ENCODE measurements at places on chromosomes 6 and 20.

DNA sequence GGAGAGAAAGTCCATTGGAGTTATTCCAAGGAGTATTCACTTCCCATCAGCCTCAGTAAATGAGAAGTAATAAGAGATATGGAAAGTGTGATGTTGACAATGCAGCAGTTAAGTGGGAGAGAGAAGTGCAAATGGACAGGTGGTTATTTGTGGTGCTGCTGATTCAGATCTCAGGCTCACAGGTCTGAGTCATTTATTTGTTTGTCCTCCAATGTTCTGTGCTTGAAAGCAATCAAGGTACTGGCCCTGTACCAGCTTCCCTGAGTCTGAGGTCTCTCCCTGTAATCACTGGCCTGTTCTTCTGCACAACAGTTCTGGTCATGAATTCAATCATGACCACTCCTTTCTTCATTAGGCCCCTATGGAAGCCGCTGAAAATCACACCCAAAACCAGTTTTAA, 827.7 kb downstream of the MAFB start:
- no peak for DNase-seq

GRCh38 chr6:9335431-9335830, 900.1 kb upstream of the SLC35B3 start:
- no peak for DNase-seq

DNA sequence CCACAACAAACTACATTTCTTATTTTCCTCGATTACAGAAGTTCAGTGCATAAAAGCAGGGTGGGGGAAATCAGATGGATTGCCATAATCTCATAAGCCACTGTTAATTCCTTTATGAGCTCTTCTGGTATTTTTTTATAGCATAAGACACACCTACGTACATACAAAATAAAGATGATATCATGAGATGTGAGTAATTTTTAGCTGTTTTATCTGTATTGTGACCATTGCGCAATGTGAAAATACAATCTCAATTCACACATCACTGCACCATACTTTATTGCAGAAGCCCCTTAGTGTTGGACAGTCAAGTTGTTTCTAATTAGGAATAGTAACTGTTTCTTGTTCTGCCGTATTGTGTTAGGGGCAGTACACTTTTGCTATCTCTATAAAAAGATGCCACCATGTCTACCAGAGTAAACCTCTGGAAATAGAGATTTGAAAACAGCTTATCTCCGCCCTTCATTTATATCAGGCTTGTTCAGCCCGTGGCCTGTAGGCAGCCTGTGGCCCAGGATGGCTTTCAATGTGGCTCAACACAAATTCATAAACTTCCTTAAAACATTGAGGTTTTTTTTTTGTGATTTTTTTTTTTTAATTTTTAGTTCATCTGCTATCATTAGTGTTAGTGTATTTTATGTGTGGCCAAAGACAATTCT, 90.4 kb downstream of the FARS2 start:
- DNase-seq = no peak

DNA sequence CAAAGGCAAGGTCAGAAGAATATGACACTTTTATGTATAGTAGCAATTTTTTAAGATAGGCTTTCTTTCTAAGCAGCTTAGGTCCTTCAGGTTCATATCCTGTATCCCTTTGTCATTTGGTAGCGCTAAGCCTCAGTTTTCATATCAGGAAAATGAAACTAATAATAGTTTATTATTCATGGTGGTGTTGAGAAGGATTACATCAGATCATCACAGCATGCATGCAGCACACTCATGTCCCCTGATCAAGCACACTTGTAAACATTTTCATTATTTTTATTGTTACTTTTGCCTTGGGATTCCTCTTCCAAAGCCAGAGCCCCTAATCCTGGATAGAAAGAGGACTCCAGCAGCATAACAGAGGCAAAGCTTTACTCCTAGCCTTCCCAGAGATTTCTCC, 70.2 kb upstream of the ADGRF1 start:
- no peak for DNase-seq

GRCh38 chr6:6980999-6981597, 126.7 kb upstream of the RREB1 start:
- DNase-seq = no peak

DNA sequence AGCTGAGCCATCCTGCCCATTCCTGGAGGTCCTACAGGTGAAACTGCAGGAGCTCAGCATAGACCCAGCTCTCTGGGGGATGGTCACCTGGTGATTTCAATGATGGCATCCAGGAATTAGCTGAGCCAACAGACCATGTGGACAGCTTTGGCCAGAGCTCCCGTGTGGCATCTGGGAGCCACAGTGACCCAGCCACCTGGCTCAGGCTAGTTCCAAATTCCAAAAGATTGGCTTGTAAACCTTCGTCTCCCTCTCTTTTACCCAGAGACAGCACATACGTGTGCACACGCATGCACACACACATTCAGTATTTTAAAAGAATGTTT, 44.0 kb downstream of the SIRPA start:
- DNase-seq = no peak

DNA sequence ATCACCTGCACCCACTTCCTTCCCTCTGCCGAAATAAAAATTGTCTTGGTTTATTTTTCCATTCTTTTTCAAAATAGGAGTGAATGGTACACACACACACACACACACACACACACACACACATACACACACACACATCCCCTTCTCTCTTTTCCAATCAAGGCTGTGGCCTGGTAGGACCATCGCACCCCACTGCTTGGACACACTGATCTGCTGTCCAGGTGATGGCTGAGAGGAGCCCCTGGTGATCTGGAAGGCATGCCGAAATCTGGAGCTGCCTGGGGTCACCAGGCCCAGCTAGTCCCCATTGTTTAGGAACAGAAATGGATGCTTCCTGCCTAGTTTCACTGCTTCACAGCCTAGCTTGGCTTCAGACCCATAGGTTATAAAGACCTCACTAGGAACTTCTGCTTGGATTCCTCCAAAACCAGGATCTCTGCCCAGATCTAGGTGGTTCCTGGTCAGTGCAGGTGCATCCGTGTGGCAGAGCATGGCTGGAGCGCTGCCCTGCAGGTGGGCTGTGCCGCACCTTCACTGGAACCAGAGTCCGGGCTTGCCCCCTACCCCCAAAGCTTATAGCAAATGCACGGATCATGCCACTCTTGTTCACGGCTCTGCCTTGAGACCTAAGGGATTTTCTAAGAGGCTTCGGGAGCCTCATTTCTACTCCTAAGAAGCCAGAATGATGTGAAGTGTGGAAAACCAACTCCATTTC, 42.9 kb upstream of the DACT2 start:
- DNase-seq = no peak

- DNase-seq = no peak
These were observed 417.3 kb upstream of the NOX3 start for GRCh38 chr6:155872961-155873360.

DNA sequence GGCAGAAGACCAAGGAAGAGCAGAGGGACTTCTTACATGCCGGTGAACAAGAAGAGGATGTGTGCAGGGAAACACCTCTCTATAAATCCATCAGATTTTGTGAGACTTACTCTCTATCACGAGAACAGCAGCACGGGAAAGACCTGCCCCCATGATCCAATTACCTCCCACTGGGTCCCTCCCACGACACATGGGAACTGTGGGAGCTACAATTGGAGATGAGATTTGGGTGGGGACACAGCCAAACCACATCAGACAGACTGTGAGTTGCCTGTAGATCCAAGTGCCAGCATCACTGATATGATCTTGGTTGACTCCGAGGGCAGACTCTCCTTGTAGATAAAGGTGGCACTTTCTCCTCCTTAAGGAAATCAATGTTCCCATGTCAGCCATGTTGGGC, 414.8 kb upstream of the JARID2 start:
- no peak for DNase-seq

DNA sequence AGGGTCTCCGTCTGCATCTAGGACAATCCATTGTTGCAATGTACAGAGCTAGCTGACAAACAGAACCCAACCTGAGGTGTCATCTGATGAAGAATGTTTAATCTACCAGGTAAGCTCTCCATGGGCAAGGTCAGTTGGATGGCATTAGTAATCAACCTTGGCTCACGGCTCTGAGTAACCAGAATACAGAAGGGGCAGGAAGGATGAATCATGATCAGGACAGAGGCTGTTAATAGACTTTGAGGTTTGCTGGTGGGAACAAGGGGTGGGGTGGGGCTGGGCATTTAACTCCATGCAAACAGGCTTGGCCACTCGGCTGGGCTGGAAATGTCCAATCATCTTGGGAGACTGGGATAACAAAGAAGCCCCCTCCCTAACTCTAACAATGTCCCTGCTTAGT, 77.1 kb upstream of the MRPS10 start:
- DNase-seq = peak; percentile 62

DNA sequence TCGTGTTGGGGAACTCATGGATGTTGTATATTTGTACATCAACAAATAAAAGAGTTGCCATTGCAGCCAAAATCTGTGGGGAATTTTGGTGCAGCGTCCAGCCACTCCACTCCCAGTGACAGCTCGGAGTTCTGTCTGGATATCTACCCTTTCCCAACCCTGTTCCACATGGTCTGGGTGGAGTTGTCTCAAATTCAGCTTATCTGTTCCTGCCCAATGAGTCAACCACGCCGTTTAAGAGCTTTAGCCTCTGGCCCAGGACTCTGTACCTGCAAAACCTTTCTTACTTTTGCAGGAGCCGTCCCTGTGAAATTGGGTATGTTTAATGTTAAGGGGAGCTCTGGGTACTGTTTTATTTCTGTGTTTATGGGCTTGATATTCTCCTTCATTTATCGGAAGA, 33.9 kb upstream of the OVOL2 start:
- DNase-seq = no peak

- no peak for DNase-seq
These were observed 182.7 kb downstream of the TBX18 start for GRCh38 chr6:84581494-84582259.

DNA sequence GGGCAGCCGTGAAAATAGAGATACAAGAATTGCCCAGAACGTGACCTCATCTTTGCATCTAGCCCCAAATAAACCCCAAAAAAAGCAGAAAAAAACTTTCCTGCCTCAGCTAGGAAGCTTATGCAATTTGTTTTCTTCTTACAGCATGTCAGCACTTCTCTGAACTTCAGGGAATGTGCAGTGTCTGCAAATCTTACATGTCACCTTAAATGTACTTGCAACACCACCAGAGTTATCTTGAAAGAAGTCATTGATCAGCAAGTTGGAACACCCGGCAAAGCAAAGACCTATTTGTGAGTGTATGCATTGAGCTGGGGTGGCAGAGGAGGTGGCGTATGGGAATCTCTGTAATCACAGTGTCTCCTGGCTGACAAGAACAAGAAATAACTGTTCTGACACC, 123.4 kb downstream of the PKHD1 start:
- no peak for DNase-seq

DNA sequence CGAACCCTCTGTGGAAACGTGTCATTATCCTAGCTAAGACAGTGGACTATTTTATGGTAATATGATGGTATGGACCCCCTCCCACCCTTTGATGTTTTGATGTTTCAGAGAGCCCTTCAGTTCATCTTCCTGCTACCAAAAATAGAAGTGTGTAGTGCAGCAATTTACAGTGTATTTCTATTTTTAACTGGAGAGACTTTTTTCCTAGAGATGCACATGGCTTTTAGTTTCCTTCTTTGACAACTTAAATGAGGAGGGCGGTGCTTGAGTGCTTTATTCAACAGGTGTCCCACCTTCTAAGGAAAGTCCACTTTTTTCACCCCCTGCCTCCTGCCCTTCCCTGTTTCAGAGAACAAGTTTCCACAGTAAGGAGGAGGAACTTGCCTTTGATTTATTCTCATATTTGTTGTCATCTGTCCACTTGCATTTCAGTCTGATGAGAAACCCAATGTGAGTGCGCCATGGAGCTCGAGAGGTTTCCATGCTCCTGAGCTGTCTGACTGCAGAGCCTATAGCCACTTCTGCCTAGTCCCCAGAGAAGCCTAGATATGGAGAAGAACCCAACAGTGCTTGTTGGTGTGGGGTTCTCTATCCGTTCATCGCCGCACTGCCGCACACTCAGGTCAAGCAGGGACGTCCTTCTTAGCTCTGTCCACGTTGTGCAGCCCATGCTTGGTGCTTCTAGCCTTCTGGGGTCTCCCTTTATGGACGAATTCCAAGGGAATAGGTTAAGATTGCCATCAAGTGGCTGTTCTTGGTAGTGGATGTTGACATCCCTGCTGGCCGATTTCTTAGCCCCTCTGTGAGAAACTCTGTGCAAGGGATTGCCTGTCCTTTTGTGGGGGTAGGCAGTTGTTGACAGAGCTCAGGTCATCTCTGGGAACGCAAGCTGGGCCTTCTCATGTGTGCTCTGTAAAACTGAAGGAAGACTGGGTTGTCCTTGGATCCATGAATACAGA, 144.2 kb downstream of the JARID2 start:
- DNase-seq = peak; percentile 71

DNA sequence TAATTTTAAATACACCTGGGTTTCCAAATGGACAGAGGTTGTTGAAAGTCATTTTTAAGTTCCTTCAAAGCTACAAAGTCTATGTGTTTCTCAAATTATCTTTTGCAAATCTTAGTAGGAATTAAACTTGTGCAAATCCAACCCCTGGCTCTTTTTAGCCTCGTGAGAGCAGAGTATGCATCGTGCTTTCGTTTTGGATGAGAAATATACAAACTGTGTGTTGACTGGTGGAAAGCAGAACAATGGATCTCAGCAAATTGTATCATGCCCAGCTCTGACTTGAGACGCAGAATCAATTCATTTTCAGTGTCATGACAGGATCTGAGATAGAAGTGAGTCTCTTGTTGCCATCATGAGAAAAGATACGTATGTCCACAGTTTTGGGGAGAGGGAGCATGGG, 542.4 kb upstream of the FLRT3 start:
- no peak for DNase-seq

GRCh38 chr6:114194362-114195026, 148.3 kb downstream of the HS3ST5 start:
- DNase-seq = no peak

GRCh38 chr6:34496103-34496685, 30.3 kb downstream of the PACSIN1 start:
- no peak for DNase-seq

DNA sequence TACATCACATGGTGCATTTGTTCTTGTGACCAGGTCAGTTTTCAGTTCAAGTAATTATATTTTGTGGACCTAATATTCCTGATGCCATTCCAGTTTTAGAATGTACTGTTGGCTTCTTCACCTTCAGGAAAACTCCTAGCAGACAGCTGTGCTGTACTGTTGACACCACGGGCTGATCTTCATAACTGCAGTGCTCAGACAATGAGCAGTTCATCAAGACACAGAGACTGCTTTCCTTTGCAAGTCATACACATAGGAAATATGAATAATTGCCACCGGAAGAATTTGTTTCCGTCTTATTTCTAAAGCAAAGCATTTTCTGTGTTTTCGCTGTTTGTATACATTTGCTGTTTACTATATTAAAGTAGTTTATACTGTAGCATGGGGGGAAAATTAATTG, 89.8 kb downstream of the C6orf118 start:
- no peak for DNase-seq

- no peak for DNase-seq
These were observed 129.1 kb downstream of the DST start for GRCh38 chr6:56513631-56514030.

DNA sequence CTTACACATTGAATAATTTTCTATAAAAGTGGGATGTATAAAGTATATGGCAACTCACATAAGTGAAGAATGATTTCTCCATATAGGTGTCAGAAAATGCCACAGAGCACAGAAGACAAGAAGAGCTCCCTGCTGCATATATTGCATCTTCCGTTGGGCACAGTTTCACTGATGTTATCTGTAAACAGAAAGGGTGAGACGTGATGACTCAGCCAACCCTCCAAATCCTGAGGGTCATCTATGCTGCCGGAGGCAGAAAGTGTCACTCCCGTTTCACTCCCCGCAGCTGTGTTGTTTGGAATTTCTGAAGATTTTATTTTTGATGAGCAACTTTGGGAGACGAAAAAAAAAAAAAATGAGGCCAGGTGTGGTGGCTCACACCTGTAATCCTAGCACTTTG, 644.1 kb downstream of the C6orf118 start:
- DNase-seq = no peak

GRCh38 chr6:1775441-1775840, 165.7 kb downstream of the FOXC1 start:
- DNase-seq = no peak
